ENCODE measurements at places on chromosomes 2 and 18. TPM values are rescaled to one million over a fixed set of nuclear protein-coding genes. Genes with fewer than 3 reads are reported as not detected.

SNRNP200 gene
- 139 TPM for total RNA-seq

IER3IP1 gene
- total RNA-seq: 13.5 TPM

TDRD15 gene
- 0.10 TPM for total RNA-seq

PRSS56 gene
- not detected for total RNA-seq

SLC19A3 gene
- 1.9 TPM for total RNA-seq

NGEF gene
- 8.1 TPM for total RNA-seq

WDCP gene
- 13.6 TPM for total RNA-seq

AQP4 gene
- 0.23 TPM for total RNA-seq

UGP2 gene
- total RNA-seq: 113 TPM

TEX44 gene
- total RNA-seq: not detected

UPP2 gene
- total RNA-seq: not detected

UGT1A9 gene
- 1.5 TPM for total RNA-seq

DSG3 gene
- 0.05 TPM for total RNA-seq

AQP12A gene
- total RNA-seq: not detected

CNGA3 gene
- total RNA-seq: not detected

ANKRD29 gene
- total RNA-seq: 8.0 TPM

PLCD4 gene
- 3.9 TPM for total RNA-seq

CPS1 gene
- 3.9 TPM for total RNA-seq

CTDP1 gene
- total RNA-seq: 23.8 TPM

CDK15 gene
- total RNA-seq: 2.3 TPM

ZCCHC2 gene
- 36.8 TPM for total RNA-seq

RAB31 gene
- 46.0 TPM for total RNA-seq

TLX2 gene
- not detected for total RNA-seq

NABP1 gene
- total RNA-seq: 40.8 TPM

IGFBP5 gene
- 697 TPM for total RNA-seq

ACTG2 gene
- total RNA-seq: 918 TPM

SLC8A1 gene
- 116 TPM for total RNA-seq

EIF2AK2 gene
- 47.7 TPM for total RNA-seq

MAT2A gene
- total RNA-seq: 450 TPM

SPTBN1 gene
- total RNA-seq: 380 TPM

ADD2 gene
- total RNA-seq: 2.1 TPM

IL1A gene
- total RNA-seq: 5.9 TPM

ABCA12 gene
- total RNA-seq: 0.44 TPM

ARHGAP15 gene
- total RNA-seq: 12.4 TPM

DSC2 gene
- total RNA-seq: 5.1 TPM

CELF4 gene
- not detected for total RNA-seq

CCDC138 gene
- total RNA-seq: 8.9 TPM

GATA6 gene
- total RNA-seq: 12.6 TPM

LAMA1 gene
- total RNA-seq: 2.7 TPM

FOXD4L1 gene
- 0.39 TPM for total RNA-seq

DARS1 gene
- total RNA-seq: 83.6 TPM

XDH gene
- 6.6 TPM for total RNA-seq

YES1 gene
- total RNA-seq: 42.0 TPM

AKAIN1 gene
- total RNA-seq: not detected

HOXD12 gene
- not detected for total RNA-seq

MC5R gene
- total RNA-seq: not detected

HOXD4 gene
- 22.4 TPM for total RNA-seq

ORMDL1 gene
- 64.1 TPM for total RNA-seq

BCL2 gene
- 13.3 TPM for total RNA-seq

NT5C1B gene
- total RNA-seq: not detected

SERPINB11 gene
- total RNA-seq: not detected

UGT1A3 gene
- 20.8 TPM for total RNA-seq

Measured in ureter (tissue), 1 donor.